ENCODE measurements at places on chromosomes 7 and 10.

DNA sequence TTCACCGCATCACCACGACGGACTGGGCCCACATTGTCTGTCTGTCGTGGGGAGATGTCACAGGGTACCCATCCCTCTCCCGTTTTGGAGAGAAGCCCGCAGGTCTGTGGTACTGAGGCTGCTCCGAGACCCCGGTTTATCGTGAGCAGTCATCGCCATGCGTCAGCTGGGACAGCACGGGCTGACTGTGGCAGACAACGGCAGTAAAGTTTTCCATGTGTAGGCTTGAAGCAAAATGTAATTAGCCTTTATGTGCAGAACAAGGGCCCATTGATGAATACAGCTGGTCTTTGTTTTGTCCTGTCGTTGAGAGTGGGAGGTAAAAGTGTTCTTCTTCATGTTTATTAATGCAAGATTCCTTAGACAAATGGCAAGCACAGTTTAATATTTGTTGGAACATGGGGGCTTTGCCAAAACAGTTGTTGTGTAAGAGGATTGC is 167.4 kb upstream of the SH2B2 start:
- no peak for DNase-seq

GRCh38 chr7:74656441-74656836 is 1.1 kb upstream of the GTF2I start:
- peak; percentile 31 for DNase-seq

DNA sequence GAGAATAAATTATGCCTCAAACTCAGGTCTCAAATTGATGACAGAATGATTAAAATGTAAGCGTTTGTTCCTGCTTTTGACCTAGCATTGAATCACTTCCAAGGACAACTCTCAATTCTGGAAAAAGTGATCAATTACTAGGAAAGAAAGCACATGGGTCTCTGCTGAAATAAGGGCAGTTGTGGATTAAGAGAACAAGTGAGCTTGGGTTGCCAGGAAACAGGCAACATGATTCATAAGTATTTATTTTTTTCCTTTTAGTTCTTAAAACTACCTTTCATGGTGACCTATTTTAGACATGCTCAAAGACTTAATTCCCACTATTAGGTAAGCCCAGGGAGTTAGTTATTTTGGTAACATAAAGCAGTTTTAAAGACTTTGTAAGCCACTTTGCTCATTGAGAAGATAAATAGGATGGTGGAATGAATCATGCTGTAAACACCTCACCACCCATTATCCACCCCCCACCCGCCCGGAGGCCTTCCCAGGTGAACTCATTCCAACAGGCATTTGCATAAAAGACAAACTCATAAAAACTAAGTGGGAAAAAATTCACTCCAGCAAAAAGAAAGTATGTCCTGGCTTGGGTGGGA is 728.3 kb downstream of the SORCS1 start:
- no peak for DNase-seq

- no peak for DNase-seq
These were observed 36.6 kb upstream of the PRKAR2B start for GRCh38 chr7:107007892-107008287.

DNA sequence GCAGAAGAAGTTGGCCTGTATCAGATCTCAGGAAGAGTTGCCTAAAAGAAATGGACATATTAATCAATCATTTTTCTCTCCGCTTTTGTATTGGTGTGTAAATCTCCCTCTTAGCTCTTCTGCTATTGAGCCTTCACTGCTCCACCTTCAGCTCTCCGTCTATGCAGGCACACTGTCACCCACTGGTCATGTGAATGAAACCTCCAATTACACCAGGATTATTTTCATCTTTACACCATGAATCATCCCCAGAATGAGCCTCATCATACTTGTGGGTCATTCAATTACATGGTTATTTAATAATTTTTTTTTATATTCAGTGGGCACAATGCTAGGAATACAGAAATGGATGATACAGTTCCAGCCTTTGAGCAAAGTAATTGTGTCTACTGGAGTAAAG is 92.6 kb downstream of the LRRC4 start:
- DNase-seq: no peak

GRCh38 chr10:86678999-86679792 is 10.9 kb downstream of the LDB3 start:
- DNase-seq: no peak

GRCh38 chr7:70171369-70171920 is 573.2 kb downstream of the AUTS2 start:
- DNase-seq: no peak

All from GM12892 (cell line).